ENCODE measurements at places on chromosomes 11 and 22. TPM values are rescaled to one million over a fixed set of nuclear protein-coding genes. Genes with fewer than 3 reads are reported as not detected.

- no peak overlapping the region for H3K4me3 ChIP-seq
- H3K36me3 ChIP-seq, result no peaks in the 10 kb centered on the region
- no peak overlapping the region for H3K27ac ChIP-seq
- H3K4me1 ChIP-seq, result peaks cover 4% of the 10 kb centered on the region
- no peak for DNase-seq
These were observed 24.1 kb upstream of the TSKU start for GRCh38 chr11:76759092-76759491.

DNA sequence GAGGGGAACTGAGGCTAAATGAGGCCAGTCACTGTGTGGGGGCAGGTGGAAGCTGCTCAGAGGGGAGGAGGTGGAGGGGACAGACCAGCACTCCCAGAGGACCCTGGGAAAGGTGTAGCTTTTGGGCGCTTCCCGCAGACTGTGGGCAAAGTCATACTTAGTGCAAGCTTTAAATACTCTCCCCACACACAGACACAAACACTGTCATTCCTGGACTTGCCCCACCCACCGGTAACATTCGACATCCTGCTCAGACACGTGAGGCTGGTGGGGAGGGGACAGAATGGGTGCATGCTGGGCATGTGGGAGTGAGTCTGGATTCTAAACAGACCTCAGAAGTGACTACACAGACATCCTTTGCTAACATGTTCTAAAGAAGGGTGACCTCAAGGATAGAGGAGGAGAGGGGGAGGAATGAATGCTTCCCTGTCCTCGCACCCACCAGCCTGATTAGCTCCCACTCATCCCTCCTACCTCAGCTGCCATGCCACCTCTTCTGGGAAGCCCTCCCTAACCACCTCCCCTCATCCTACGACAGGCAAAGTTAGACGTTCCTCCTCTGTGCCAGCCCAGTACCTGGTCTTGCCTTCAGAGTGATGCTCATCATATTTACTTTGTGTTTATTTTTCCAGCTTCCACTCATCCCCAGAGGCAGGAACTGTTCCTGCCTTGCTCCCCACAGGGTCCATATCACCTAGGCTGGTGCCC is 22.2 kb downstream of the TSKU start:
- peaks cover 13% of the 10 kb centered on the region for H3K4me1 ChIP-seq
- H3K27me3 ChIP-seq, result peaks cover 21% of the 10 kb centered on the region
- no peak overlapping the region for H3K4me3 ChIP-seq
- H3K36me3 ChIP-seq, result no peaks in the 10 kb centered on the region
- no peak for DNase-seq

- H3K4me3 ChIP-seq, result no peak overlapping the region
- no peak overlapping the region for H3K27ac ChIP-seq
- no peak for DNase-seq
- no peaks in the 10 kb centered on the region for H3K36me3 ChIP-seq
- peaks cover 8% of the 10 kb centered on the region for H3K27me3 ChIP-seq
These were observed 47.5 kb upstream of the GALNT18 start for GRCh38 chr11:11669233-11669846.

DNA sequence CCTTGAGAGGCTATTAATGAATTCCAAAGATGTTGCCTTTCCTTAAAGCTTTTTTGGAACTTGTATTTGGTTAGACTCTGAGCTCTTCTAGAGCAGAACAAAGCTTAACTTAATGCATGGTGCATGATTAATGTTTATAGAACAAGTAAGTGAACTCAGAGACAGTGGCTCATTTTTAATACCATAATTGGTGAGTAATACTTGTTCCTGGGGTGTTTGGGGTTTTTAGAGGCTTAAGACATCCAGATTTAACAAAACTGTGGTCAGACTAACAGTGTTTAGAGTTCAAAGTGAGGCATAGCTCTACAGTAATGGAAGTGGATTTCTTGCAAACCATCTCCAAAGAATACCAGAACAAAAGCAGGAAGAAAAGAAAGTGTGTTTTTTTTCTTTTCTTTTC is 73.7 kb upstream of the CTSC start:
- H3K27me3 ChIP-seq, result no peaks in the 10 kb centered on the region
- no peak for DNase-seq
- no peaks in the 10 kb centered on the region for H3K36me3 ChIP-seq
- no peak overlapping the region for H3K4me3 ChIP-seq
- no peak overlapping the region for H3K27ac ChIP-seq
- no peaks in the 10 kb centered on the region for H3K4me1 ChIP-seq

- no peaks in the 10 kb centered on the region for H3K27me3 ChIP-seq
- H3K4me1 ChIP-seq, result no peaks in the 10 kb centered on the region
- H3K4me3 ChIP-seq, result no peak overlapping the region
- H3K27ac ChIP-seq, result no peak overlapping the region
These were observed 130.5 kb downstream of the GRIA4 start for GRCh38 chr11:105740164-105740903.

DNA sequence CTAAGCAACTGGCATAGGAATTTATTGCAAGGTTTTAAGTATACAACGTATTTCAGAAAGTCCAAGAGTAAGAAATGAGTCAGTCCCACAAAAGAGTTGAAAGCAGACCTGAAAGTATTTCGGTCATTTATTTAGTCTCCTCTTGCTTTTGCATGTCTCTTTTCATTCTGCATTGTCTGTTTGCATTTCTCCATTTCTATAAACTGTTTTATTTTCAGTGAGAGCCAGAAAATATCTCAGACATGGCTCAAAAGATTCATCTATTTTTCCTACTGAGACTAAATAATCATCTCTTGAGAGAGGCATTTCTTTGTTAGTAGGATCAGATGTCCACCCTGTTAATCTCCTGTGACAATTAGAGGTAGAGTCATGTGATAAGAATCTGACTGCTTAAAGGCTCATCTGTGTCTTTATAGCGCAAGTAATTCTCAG is 219.1 kb upstream of the CCDC179 start:
- H3K36me3 ChIP-seq, result no peaks in the 10 kb centered on the region
- peaks cover 6% of the 10 kb centered on the region for H3K4me1 ChIP-seq
- H3K27me3 ChIP-seq, result no peaks in the 10 kb centered on the region
- H3K4me3 ChIP-seq, result no peak overlapping the region
- H3K27ac ChIP-seq, result no peak overlapping the region

- no peak overlapping the region for H3K27ac ChIP-seq
- H3K36me3 ChIP-seq, result peaks cover 1% of the 10 kb centered on the region
- no peak overlapping the region for H3K4me3 ChIP-seq
- no peak for DNase-seq
- H3K4me1 ChIP-seq, result peaks cover 5% of the 10 kb centered on the region
These were observed 73.3 kb upstream of the FAR1 start for GRCh38 chr11:13595166-13595565.

DNA sequence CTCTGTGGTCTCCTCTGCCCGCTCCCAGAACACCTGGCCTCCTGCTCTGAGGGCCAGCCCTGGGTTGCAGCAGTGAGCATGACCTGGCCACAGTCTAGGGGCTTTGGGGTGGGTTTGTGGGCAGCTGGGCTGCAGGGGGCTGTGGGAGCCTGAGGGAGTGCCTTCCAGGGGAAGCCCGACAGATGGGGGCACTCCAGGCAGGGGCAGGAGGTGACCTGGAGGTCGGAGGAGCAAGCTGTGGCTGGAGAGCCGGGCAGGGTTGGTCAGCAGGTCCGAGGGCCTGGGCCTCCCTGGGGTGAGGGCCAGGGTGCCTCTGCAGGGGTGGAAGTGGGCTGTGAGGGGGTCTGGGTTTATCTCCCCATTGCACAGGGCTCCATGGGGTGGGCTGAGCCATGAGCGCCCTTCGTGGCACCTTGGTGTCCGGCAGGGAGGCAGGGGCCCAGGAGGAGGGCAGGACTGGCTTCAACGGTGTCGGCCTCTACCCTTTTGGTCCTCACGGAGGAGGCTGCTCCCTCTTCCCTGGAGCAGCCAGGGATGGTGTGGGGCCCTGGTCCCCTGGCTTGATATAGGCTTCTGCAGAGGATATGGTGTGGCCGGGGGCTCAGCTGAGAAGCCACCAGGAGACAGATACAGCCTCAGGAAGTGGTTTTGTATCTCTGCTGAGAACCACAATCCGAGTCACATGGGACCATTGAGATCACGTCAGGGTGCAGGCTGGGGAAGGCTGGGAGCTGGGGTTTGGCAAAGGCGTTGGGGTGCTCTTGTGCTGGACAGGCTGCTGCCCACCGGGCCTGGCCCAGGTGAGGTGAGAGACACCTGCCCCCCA is 22.3 kb downstream of the KCNQ1 start:
- no peaks in the 10 kb centered on the region for H3K36me3 ChIP-seq
- peaks cover 36% of the 10 kb centered on the region for H3K27me3 ChIP-seq
- H3K27ac ChIP-seq, result no peak overlapping the region
- H3K4me3 ChIP-seq, result no peak overlapping the region
- no peak for DNase-seq
- H3K4me1 ChIP-seq, result no peaks in the 10 kb centered on the region

GRCh38 chr22:50282361-50283155 is 12.4 kb upstream of the MAPK11 start:
- H3K36me3 ChIP-seq, result peaks cover 8% of the 10 kb centered on the region
- H3K4me1 ChIP-seq, result no peaks in the 10 kb centered on the region
- no peaks in the 10 kb centered on the region for H3K27me3 ChIP-seq
- no peak overlapping the region for H3K27ac ChIP-seq
- DNase-seq, result no peak

GRCh38 chr11:110433393-110434333 is 3.9 kb downstream of the FDX1 start:
- no peaks in the 10 kb centered on the region for H3K27me3 ChIP-seq
- peaks cover 12% of the 10 kb centered on the region for H3K36me3 ChIP-seq
- no peak for DNase-seq
- H3K4me1 ChIP-seq, result peaks cover 31% of the 10 kb centered on the region

DNA sequence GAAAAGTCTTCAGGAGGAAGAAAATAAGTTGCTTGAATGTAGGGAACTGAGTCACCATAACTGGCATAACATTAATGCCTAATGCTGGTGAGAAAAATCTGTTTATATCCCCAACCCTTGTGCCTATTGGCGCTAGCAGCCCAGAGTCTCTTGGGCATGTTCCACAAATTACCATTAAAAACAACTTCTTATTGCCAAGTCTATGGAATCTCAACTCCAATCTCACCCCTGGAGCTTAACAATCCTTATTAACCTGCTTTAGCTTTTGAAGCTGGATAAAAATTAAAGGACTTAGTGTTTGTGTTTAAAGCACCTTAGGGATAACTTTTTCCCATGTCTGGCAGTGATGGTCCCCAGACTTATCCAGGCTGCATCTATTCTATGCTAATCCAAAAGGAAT is 143.0 kb downstream of the APIP start:
- H3K4me1 ChIP-seq, result no peaks in the 10 kb centered on the region
- no peak overlapping the region for H3K27ac ChIP-seq

GRCh38 chr11:10725114-10725906 is 25.7 kb upstream of the CTR9 start:
- no peak overlapping the region for H3K4me3 ChIP-seq
- no peak for DNase-seq
- H3K27me3 ChIP-seq, result no peaks in the 10 kb centered on the region

DNA sequence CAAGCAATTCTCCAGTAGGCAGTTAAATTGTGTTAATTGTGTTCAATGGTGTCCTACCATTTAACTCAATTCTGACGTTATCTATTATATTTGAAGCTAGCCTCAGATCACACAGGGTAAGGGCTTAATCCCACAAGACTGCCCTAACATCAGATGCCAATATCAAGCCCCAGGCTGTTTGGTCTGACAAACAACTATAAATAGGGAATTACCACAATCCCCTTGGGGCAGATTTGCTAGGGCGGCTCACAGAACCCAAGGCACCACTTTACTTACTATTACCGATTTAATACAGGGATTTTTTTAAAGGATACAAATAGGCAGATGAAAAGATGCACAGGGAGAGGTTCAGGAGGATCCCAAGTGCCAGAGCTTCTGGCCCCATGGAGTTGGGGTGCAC is 678.4 kb downstream of the OPCML start:
- no peak for DNase-seq
- H3K4me1 ChIP-seq, result no peaks in the 10 kb centered on the region
- no peak overlapping the region for H3K27ac ChIP-seq
- no peak overlapping the region for H3K4me3 ChIP-seq
- peaks cover 12% of the 10 kb centered on the region for H3K27me3 ChIP-seq

DNA sequence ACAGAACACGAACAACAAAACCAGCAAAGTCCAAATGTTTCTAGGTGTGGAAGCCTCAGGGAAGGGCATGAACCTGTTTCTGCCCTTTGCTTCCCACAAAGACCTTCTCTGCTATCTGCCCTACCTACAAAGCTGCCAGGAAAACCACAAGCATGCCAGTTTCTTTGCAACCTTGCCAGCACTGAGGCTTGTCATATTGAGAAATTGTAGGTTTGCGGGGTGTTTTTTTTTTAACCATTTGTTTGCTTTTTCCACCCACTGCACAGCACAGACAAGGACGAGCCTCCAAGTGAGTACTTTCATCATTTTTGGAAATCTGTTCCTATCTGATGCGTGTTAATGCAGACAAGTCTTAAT is 12.8 kb downstream of the PARVG start:
- H3K4me3 ChIP-seq, result no peak overlapping the region
- peaks cover 24% of the 10 kb centered on the region for H3K27me3 ChIP-seq
- DNase-seq, result no peak
- H3K4me1 ChIP-seq, result no peaks in the 10 kb centered on the region
- H3K36me3 ChIP-seq, result no peaks in the 10 kb centered on the region

DNA sequence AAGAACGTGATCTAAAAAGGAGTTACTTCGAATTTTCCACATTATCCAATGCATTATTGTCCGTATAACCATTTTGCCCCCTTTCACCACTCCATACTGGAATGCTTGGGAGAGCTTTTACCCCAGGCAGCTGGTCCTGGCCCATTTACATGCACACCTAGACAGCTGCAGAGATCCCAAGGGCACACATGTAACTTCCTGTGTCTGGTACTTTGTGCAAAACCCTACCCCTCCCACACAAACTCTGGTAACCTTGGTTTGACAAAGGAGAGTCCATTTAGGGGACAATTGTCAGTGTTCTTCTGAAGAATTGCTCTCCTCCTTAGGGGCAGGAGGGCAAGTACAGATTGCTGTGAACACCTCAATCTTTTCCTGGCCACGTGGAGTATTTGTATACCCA is 57.3 kb upstream of the SORL1 start:
- H3K27ac ChIP-seq, result no peak overlapping the region
- H3K4me1 ChIP-seq, result peaks cover 1% of the 10 kb centered on the region
- DNase-seq, result no peak
- H3K4me3 ChIP-seq, result no peak overlapping the region
- no peaks in the 10 kb centered on the region for H3K36me3 ChIP-seq

DNA sequence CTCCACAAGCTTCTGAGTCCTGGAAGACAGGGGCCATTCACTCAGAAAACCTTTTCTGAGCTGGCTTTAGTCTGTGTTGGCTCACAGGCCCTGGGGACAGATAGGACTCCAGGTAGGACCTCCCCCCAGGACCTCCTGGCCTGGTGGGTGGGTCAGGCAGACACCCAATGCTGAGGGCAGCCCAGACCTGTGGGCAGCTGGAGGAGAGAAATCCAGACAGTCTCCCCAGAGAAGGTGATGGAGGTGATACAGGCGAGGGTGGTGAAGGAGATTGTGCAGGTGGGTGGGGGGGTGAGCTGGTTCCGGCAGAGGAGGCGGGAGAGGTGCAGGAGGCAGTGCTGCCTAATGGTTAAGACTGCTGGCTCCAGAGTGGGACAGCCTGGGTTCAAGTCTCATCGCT is 15.6 kb downstream of the LRRC32 start:
- DNase-seq, result no peak
- H3K36me3 ChIP-seq, result no peaks in the 10 kb centered on the region
- H3K27ac ChIP-seq, result no peak overlapping the region
- H3K4me3 ChIP-seq, result no peak overlapping the region
- peaks cover 3% of the 10 kb centered on the region for H3K27me3 ChIP-seq

The GPHA2 gene
- 0.41 TPM for total RNA-seq

The MUC6 gene
- 1.9 TPM for total RNA-seq

The DDTL gene
- not detected for total RNA-seq

The TNNT3 gene
- 0.38 TPM for total RNA-seq

The IFITM2 gene
- 33.2 TPM for total RNA-seq

The OR9I1 gene
- not detected for total RNA-seq

The PRG3 gene
- not detected for total RNA-seq

The ST14 gene
- 94.9 TPM for total RNA-seq

The SULT4A1 gene
- 7.0 TPM for total RNA-seq

The MUC5B gene
- not detected for total RNA-seq

The OTUB1 gene
- 122 TPM for total RNA-seq

The OR5D18 gene
- total RNA-seq, result not detected

The LIF gene
- 2.3 TPM for total RNA-seq

The FREY1 gene
- 2.8 TPM for total RNA-seq

The APOL1 gene
- not detected for total RNA-seq

Data from progenitor cell of endocrine pancreas (in vitro differentiated cells).